ENCODE measurements at places on chromosomes 2 and 18.

GRCh38 chr18:43213816-43214215 lies 63.5 kb downstream of the SYT4 start:
- no peak for DNase-seq

GRCh38 chr18:13159579-13159978 lies 59.0 kb upstream of the LDLRAD4 start:
- DNase-seq: peak; percentile 85

DNA sequence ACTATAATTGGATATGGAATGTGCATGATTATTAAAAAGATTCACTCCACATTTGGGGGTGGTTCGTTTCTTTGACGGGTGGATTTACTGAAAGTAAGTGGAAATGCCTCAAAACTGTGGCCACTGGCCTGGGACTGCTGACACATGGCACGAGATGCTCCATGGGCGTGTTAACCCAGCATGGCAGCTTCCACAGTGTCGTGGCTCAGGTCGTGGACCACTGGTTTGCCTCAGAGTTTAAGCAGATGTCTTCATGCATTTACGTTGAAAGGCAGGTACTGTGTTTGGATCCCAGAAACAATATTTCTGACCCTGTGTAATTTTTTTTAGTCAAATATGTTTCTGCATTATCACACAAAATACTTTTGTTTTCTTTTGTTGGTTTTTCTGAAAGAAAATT lies 242.0 kb downstream of the GBX2 start:
- DNase-seq: no peak

GRCh38 chr2:154963511-154963910 lies 265.0 kb downstream of the KCNJ3 start:
- DNase-seq: no peak

GRCh38 chr18:70659036-70659925 lies 370.4 kb downstream of the SOCS6 start:
- no peak for DNase-seq

DNA sequence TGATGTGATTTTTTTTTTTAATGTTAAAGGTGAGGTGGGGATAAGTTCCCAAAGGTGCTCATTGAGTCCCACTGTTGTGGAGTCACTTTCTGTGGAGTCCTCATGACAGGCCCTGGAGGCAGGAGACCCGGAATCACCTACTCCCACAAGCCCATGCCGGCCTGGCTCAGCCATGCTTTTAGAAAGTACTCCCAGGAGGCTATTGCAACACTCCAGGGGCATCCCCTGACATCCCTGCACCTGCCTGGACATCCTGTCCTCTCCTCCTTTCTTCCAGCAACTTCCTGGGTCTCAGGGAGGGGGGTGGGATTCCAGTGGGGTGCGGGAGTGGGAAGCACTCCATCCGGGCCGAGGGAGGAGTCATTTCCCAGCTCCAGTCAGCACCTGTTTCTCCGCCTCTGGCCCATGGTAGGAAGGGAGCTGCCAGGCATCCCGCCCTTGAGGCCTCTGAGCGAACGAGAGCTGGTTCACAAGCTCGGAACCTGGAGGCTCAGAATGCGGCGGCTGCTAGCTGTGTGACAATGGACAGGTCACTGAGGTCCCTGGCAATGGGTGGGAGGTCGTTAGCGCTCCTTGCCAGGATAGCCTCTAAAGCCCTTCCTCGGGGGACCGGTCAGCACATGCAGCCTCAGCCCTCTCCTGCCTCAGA lies 163.9 kb upstream of the ID2 start:
- DNase-seq: no peak

DNA sequence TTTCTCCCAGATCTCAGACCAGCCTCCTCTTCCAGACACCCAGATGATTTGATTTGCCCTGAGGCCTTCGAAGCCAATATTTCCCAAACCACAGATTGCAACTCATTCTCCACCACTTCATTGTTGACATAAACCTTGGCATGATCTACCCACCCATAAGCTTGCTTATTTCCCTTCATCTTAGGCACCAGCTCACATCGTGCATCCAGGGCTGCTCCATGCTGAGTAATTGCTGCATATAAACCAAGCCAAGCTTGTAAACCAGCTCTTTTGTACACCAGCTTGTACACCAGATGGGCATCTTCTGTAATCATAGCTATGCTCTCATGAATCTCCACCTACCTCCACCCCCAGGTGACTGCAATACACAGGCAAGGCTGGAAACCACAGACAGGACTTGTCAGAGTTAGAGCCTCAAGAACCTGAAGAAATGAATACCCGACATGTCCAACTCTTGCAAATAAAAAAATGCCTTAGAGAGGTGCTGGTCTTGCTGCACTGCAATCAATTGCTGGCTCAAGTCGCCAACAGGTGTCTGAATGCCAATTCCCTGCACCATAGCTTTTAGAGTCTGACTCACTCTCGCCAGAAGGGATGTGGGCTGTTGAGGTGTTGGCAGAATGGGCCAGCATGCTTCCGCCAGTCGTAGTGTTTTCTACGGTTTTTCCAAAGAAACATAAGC lies 31.5 kb downstream of the TRABD2A start:
- DNase-seq: no peak

DNA sequence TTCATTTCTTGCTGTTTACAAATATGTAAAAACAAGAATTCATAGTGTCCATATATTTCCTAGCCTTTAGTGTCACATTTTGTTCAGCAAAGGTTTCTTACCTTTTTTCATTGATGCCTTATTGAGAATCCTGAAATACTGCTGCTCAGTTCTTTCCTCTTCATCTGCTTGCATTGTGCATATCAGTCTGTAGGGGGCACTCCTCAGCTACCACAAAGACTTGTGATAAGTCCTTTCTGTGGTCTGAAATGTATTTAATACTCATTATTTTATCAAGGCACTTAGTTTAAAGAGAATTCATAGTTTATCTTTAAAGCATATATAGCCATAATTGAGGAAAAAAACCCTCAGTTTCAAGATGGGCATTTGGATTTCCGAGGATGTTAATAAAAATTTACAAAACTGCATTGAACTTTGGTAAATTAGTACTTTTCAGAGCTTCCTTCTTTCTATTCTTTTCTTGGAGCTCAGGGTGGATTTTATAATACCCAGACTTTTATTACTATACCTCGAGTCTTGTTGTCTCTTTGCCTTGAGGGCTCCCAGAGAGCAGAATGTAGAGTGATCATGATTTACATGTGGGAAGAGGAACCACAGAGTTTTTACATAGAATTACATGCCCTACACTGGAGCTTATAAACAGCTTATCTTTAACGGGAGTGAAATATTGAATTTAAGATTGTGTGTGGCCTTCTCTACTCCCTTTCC lies 570.1 kb downstream of the PLCL1 start:
- peak; percentile 52 for DNase-seq

GRCh38 chr2:68879296-68879695 lies 8.1 kb upstream of the BMP10 start:
- DNase-seq: no peak

DNA sequence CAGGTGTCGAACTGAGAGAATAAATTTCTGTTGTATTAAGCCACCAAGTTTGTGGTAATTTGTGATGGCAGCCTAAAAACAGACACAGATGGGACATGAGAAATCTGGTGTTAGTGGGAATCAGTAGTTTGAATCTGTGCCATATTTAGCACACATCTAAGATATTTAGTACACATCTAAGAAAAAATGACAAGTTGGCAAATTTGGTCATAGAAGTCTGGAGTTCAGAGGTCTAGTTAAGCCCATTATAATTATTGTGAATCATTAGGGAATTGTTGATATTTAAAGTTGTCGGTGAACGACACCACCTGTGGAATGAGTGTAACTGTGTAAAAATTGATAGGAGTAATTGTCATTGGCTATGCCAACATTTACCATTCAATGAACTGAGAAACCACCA lies 1138.8 kb upstream of the TMEFF2 start:
- no peak for DNase-seq

- DNase-seq: no peak
Observed at GRCh38 chr2:46014911-46015654, 282.1 kb upstream of the EPAS1 start.

DNA sequence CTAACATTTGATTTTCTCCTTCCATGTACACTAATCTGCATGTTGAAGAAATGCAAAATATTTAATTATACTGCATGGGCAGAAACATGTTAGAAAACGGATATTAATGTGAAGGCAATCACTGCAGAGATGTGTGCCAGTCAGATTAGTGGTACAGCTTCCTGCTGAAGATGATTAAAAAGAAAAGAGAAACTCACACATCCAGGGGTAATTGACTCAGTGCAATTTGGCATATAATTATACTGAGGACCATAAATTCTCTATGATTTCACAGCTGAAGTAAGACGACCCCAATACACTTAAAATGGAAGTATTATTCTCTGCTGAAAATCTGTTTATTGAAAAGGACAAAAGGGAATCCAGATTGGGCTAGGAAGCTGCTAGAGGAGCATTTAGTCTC lies 243.4 kb downstream of the TGIF1 start:
- DNase-seq: no peak

DNA sequence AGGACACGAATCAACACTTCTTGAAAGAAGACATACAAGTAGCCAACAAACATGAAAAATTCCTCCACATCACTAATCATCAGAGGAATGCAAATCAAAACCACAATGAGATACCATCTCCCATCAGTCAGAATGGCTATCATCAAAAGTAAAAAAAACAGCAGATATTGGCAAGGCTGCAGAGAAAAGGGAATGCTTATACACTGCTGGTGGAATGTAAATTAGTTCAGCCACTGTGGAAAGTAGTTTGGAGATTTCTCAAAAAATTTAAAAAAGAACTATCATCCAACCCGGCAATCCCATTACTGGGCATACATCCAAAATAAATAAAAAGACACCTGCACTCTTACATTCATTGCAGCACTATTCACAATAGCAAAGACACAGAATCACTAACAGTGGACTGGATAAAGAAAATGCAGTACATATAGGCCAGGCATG lies 78.7 kb downstream of the GRB14 start:
- no peak for DNase-seq

DNA sequence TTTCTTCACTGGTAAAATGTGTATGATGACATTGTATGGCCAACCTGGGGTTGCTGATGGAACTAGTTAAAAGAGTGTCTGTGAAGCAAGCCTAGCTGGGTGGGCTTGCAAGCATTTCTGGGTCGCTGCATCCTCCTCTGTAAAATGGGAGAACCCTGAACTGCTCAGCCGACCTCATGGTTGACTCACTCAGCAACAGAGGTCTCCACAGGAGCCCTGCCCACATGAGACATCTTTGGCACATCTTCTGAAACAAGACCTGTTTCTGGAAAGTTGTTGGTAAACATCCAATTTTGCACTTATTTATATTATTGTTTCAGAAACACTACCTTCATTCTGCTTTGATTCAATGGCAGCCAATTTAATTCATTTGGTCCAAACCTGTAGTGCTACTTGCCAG lies 52.6 kb downstream of the BCL11A start:
- DNase-seq: no peak

GRCh38 chr2:189439342-189439741 lies 1.9 kb upstream of the WDR75 start:
- peak; percentile 15 for DNase-seq

GRCh38 chr18:80105369-80106167 lies 3.5 kb upstream of the ADNP2 start:
- no peak for DNase-seq

DNA sequence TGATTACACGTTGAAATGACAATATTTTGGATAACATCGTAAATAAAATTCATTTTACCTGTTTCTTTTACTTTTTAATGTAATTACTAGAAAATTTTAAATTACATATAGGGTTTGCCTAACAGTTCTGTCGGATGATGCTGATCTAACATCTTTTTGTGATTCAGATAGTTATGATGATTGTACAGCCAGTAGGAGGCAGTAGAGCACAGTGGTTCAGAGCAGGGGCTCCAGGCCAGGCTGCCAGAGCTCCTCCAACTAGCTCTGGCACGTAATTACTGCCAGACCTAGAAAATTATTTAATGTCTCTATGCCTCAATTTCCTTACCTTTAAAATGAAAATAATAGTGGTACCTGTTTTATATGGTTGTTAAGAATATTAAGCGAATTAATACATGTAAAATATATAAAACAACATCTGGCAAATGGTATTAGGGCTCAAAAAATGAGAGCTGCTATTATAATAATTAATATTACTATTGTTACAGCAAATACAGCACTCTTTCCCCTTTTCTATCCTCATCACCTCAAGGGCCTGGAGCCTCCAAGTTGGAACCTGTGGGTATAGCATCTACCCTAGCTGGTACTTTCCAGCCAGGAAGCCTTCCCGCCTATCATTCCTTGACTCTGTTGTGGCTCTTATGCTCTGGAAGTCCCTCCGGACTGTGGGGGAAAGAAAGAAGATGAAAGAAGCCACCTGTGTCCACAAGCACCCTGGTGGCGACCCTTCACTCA lies 47.7 kb upstream of the PLA2R1 start:
- peak; percentile 65 for DNase-seq

GRCh38 chr2:230872968-230873660 lies 8.4 kb downstream of the ITM2C start:
- no peak for DNase-seq

DNA sequence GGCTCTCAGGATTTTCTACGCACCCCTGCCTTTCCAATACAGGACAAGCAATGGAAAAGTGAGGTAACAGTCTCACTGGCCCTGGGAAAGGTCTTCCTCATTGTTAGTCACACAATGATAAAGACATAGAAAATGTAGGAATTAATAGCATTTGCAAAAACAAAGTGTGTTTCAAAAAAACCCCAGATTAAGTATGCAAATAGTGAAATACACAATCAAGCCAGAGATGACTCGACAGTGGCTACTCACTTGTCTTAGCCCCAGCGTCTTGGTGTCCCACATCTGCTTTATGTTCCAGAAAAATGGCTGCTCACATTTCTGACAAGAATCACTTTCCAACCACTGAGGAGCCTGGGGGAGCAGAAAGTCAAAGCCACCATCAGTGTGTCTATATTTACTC lies 47.0 kb upstream of the AP1S3 start:
- no peak for DNase-seq

DNA sequence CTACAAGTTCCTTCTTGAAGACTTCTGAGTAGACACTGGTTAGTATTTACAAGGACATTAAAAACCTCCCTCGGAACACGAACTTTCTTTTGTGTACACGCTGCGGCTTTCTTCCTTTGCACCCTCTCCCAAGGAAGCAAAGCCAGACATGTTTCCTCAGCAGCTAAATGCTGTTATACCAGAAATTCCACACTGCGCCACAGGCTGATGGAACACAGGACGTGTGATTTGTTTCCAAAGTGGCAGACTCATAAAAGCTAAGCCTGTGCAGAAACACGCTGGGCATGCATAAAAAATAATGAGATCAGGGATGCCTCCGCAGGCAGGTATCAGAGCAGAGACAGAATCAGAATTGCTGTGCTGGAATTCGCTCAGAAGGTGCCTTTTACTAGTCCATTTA lies 73.0 kb upstream of the RGPD5 start:
- DNase-seq: no peak

- no peak for DNase-seq
Observed at GRCh38 chr2:160419776-160420505, 73.7 kb downstream of the RBMS1 start.

- DNase-seq: no peak
Observed at GRCh38 chr2:26627350-26628105, 13.6 kb downstream of the CIB4 start.

DNA sequence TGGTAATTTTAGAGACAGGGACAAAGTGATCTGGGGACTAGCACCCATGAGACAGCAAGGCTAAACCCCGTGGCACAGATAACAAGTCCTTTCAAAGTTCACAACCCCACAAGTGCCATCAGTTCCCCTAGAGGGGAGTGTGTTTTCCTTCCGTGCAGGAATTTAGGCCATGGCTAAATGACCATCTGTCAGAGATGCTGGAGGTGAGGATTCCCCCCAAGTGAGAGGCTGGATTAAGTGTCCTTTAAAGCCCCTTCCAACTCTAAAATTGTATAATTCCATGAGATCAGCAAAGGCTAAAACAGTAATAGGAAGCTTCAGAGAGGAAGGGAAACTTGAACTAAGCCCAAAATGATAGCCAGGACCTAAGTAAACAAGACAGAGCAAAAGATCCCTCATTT lies 8.7 kb downstream of the FEZ2 start:
- no peak for DNase-seq

Measured in KBM-7 (cell line).